ENCODE measurements at places on chromosomes 12 and 14.

- DNase-seq: no peak
Measured at GRCh38 chr12:93957870-93958269, 190.5 kb upstream of the PLXNC1 start.

- DNase-seq: no peak
Measured at GRCh38 chr12:88417531-88417930, 162.7 kb downstream of the KITLG start.

- no peak for DNase-seq
Measured at GRCh38 chr12:130762319-130762675, 46.2 kb upstream of the RIMBP2 start.

- no peak for DNase-seq
Measured at GRCh38 chr12:19666070-19666469, 226.8 kb downstream of the AEBP2 start.

DNA sequence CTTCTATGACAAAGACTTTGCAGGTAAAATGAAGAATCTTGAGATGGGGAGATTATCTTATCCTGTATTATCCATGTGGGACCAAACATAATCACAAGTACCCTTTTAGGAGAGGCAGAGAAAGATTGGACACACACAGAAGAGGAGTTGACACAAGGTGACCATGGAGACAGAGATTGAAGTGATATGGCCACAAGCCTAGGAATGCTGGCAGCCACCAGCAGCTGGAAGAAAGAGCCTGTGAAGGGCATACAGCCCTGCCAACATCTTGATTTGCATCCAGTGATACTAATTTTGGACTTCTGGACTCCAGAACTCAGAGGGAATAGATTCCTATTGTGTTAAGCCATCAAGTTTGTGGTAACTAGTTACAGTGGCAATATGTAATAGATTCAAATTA lies 78.1 kb downstream of the RPS29 start:
- DNase-seq: no peak

GRCh38 chr12:119113496-119113986 lies 65.2 kb upstream of the HSPB8 start:
- no peak for DNase-seq

Measured in suppressor macrophage treated with lipopolysaccharide for 4 hours (primary cell).